ENCODE measurements at places on chromosomes 5 and 9. TPM values are rescaled to one million over a fixed set of nuclear protein-coding genes. Genes with fewer than 3 reads are reported as not detected.

Gene NOXA1
- 1.2 TPM for total RNA-seq

Gene LECT2
- total RNA-seq = not detected

Gene CD274
- total RNA-seq = 15.0 TPM

Gene ENTREP1
- not detected for total RNA-seq

Gene RLN2
- total RNA-seq = 4.0 TPM

Gene C9orf50
- not detected for total RNA-seq

- no peak for DNase-seq
These were observed 58.9 kb downstream of the TTC39B start for GRCh38 chr9:15248081-15248480.

- no peak for DNase-seq
These were observed 156.9 kb upstream of the FST start for GRCh38 chr5:53323511-53323910.

DNA sequence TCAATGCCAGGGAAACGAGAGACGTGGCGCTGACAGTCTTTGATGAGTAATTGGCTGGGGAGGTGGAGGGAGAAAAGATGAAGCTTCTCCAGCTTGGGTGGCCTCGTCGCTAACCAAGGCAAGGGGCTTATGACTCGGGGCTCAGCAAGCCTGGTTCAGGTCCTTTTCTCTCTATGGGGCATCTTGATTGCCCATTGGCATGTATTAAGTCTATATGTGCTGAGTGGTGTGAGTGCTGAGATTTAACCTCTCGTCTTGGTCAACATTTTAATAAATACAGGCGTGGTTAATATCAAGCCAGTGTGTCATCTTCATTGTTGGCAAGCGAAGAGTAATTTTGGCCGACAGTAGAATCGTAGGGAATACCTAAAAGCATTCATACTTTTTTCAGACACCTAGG is 85.9 kb downstream of the RAI14 start:
- DNase-seq = no peak

DNA sequence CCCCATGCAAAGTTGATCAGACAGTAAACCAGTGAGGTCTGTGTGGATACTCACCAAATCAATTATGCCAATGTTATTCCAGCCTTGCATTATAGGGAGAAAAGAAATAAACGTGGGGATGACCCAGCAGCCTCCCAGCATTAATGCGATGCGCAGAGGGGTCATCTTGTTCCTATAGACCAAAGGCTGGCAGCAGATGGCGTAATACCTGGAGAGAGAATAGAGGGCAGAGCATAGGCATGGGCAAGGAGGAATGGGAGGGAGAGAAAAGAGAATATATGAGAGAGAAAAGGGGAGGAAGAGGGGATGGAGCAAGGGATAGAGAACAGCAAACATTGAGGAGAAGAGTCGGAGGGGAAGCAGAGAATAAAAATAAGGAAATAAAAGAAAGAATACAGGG is 131.2 kb downstream of the HTR4 start:
- no peak for DNase-seq

GRCh38 chr5:32767948-32768467 is 56.9 kb downstream of the NPR3 start:
- no peak for DNase-seq

GRCh38 chr5:43154469-43154868 is 33.8 kb downstream of the ZNF131 start:
- no peak for DNase-seq

GRCh38 chr5:15691521-15691920 is 191.5 kb downstream of the FBXL7 start:
- DNase-seq = no peak

- no peak for DNase-seq
These were observed 412.7 kb downstream of the CDH10 start for GRCh38 chr5:24232041-24232440.
